CD4-positive, alpha-beta T cell treated with Interferon gamma for 1 hour (primary cell): ENCODE measurements at places on chromosomes 7 and 10.

GRCh38 chr7:32494946-32495297 lies 367 bp upstream of the AVL9 start:
- DNase-seq = no peak

DNA sequence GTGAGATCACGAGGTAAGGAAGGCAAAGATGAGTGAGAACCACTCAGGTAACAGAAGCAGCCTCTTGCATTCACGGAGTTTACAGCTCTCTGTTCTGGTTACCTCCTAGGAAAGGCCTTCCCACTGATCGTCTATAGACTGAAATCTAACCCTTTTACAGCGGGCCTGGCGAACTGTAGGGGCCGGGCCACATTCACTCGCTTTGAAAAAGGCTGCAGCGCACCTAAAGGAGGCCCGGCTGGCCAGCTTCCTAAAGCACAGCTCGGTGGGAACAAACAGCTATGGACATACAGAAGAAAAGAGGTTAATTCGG lies 565 bp downstream of the ATP5MK start:
- DNase-seq = no peak

DNA sequence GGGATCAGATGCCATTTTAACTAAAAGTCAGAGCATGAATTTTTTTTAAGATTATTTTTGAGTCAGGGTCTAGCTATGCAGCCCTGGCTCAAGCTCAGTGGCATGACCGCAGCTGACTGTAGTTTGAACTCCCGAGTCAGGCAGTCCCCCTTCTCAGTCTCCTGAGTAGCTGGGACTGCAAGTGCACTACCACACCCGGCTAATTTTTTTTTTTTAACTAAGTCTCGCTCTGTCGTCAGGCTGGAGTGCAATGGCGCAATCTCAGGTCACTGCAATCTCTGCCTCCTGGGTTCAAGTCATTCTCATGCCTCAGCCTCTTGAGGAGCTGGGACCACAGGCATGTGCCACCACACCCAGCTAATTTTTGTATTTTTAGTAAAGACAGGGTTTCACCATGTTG lies 7.8 kb downstream of the TAS2R41 start:
- DNase-seq = peak; percentile 7

GRCh38 chr7:21334906-21335305 lies 93.0 kb upstream of the SP4 start:
- DNase-seq = no peak

DNA sequence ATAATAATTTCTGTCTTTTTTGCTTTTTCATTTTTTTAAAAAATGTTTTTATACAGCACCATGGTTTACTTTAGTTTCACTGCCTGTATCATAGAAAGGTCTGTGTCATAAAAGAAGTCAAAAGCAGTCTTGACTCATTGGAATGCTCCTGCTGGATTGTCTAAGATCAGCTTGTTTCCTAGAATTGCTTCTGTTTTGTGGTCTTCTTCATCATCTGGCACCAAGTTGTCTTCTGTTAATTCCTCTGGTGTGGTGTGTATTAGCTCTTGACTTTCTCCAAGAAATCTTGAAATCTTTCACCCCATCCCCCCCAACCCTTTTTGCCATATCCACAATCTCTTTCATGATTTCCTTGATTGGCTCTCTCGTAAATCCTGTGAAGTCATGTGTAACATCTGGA lies 250.3 kb upstream of the CXCL12 start:
- DNase-seq = no peak

- no peak for DNase-seq
These were observed 355.6 kb downstream of the ETV1 start for GRCh38 chr7:13633857-13634256.

- DNase-seq = no peak
These were observed 10.4 kb downstream of the ADCY1 start for GRCh38 chr7:45584261-45585210.

DNA sequence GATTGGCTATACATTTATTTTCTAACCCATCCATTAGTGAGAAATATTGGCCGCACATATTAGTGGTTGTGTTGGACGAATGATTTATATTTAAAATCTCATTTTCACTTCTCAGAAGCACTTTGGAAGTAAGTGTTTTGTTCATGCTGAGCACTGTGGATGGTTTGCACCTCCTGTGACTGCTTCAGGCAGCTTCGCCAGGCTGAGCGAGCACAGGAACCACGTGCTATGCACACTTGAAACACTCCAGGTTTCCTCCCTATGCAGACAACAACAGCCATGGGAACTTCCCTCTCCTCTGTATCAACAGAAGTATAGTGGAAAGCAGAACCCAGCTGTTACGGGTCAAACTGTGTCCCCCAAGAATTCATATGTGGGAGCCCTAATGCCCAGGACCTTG lies 67.3 kb upstream of the WDR11 start:
- no peak for DNase-seq

DNA sequence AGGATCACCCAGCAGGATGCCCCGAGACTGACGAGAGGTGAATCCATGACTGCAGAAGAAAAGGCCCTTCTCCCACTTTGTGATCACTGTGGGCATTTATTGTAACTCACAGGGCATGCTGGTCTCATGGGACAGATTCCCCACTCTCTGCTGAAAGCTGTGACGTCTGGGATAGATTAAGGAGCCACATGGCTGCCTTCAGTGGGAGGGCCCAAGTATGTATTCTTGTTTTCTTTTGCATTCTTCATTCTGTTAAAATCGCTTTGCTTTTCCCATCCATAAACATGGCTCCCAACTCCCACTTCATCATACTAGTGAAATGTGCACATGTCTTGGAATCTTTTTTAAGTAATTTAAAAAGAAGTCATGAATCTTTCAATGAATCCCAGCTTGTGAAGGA lies 67.2 kb downstream of the FAM107B start:
- DNase-seq = no peak

GRCh38 chr7:1665549-1666316 lies 4.3 kb upstream of the ELFN1 start:
- no peak for DNase-seq

DNA sequence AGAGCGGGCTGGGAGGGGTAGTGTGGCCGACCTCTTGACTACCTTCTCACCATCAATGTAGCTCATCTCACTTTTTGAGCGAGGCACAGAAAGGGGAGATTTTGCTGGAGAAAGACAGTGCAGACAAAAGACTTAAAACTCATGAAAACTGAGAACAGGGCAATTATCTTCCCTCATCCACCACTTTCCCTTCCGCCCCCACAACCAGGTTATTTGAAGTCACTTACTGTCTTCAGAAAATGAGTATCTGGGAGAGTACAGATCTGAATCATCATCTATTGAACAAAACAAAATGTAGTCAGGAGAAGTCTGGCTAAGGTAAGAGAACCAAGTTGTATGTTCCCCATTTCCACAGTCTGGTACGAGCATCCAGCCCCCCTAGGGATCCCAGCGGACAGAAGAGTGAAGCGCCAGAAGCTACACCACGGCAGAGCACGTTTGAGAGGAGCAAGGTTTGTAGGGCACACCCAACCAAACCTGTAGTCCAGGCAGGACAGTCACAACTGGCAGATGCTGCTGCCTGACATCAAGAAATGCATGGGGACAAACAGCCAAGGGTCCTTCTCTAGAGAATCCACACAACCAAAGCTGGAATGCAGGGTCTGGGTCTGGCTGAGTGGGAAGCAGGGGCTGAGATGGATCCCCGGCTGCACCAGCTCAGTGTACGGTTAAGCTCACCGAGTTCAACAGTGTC lies 93.4 kb upstream of the PDLIM1 start:
- DNase-seq = no peak

DNA sequence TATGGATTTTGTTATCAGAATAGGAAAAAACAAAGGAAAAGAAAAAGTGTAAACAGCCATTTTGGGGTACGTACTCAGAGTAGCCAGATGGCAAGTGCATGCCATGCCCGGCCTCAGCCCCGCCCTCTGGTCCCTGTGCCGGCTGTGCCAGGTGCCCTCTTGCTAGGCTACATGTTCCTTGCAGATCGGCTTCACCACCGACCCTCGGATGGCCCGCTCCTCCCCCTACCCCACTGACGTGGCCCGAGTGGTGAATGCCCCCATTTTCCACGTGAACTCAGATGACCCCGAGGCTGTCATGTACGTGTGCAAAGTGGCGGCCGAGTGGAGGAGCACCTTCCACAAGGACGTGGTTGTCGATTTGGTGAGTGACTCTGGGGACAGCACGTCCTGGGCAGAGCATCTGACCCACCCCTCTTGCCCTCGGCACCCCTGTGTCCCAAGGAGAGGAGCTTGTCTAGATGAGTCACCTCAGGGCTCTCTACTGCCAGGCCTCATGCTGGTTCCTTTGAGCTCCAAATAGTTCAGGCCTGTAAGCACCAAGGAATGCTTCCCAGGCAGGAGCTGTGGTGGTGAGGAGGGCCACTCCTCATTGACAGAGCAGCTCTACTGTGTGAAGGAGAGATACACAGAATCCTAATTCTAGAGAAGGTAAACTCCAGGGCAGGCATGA lies 54.9 kb upstream of the ZMIZ2 start:
- DNase-seq = no peak

GRCh38 chr7:2553831-2554581 lies 1.3 kb downstream of the BRAT1 start:
- no peak for DNase-seq

GRCh38 chr10:130177250-130177649 lies 41.1 kb downstream of the GLRX3 start:
- no peak for DNase-seq

DNA sequence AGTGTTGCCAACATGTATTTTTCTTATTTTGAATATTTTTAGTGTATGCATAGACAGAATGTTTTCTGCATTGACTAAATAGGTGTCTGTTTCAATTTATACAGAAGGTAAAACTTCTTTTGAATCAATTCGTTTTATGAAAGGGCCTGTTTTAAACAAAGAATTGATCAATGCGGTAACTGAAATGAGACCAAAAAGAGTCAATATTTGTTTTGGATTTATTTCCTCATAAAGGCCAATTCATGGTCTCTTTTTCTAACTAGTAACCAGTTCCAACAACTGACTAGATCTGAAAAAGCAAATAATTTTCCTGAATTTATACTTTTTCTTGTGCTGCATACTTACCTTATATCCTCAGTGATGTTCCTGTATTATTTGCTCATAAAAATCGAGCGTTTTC lies 320.5 kb downstream of the DGKB start:
- no peak for DNase-seq

GRCh38 chr7:73703757-73704639 lies 15.5 kb downstream of the STX1A start:
- peak; percentile 28 for DNase-seq

- DNase-seq = no peak
These were observed 220.8 kb downstream of the POU6F2 start for GRCh38 chr7:39198556-39198955.

DNA sequence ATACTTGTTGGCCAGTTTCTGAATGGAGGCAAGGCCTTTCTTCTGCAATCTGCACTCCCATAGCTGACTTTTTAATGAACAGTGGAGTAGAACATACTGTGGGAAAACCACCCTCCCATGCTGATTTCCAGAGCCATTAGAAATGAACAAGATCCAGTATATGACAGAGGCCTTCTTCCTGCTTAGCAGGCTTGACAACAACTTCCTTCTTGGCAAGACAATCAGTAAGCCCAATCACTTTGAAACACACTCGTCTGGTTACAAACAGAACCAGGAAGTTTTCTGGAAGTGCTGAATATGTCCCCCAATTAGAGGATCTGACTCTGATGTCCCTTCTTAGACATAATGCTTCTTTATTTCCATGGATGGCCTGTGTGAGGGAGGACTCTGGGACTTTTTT lies 103.4 kb downstream of the SAMD9 start:
- no peak for DNase-seq

DNA sequence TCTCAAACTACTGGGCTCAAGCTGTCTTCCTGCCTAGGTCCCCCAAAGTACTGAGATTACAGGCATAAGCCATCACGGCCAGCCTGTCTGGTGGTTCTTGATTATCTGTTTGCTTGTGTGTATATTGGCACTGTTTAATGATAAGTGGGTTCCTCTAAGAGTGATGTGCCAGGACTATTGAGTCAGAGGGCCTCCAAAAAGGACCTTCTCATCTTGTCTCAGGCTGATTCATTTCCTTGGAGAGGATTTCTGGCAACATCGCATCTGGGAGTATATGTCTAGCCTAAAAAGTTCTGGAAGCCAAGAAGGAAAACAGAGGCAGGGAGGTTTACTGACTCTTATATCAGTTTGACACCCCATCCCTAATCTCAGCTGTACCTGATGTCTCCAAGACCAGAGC lies 27.1 kb upstream of the AKAP9 start:
- no peak for DNase-seq

GRCh38 chr7:26292768-26293560 lies 1.3 kb downstream of the SNX10 start:
- DNase-seq = no peak
